ENCODE measurements at places on chromosomes 6 and 20.
A peak's percentile ranks its signal among the peaks of the same experiment; 100 is the strongest.

GRCh38 chr6:28875191-28875747, 48.5 kb downstream of the TRIM27 start:
- no peak for DNase-seq

- DNase-seq: no peak
Observed at GRCh38 chr6:26187981-26188635, 100.9 kb downstream of the HFE start.

DNA sequence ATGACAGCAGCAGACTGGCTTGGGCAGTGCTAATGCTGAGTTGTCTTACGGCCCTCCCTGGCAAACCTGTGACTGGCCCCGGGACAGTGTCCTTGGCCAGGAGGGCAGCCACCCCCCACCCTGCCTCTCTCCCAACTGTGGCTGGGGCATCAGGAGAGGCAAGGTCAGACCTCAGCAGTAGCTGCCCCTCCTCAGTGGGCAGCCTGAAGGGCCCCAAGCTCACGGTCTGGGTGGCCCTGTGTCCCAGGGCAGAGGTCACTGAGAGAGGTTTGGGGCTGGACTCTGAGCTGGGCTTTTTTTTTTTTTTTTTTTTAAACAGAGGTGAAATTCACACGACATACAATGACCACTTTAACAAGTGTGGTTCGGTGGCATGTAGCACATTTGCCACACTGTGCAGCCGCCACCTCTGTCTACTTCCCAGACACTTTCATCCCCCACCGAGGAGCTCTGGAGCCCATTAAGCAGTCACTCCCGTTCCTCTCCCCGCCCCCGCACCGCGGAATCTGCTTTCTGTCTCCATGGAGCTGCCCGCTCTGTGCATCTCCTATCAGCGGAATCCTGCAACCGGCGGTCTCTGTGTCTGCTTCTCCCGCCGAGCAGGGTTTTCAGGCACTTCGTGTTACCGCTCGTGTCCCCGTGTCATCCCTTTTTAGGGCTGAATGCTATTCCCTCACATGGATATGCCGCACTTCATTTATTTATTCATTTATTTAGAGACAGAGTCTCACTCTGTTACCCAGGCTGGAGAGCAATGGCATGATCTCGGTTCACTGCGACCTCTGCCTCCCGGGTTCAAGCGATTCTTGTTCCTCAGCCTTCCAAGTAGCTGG, 67.9 kb upstream of the GATA5 start:
- DNase-seq: no peak

- no peak for DNase-seq
Observed at GRCh38 chr6:169653691-169654090, 48.1 kb downstream of the WDR27 start.

DNA sequence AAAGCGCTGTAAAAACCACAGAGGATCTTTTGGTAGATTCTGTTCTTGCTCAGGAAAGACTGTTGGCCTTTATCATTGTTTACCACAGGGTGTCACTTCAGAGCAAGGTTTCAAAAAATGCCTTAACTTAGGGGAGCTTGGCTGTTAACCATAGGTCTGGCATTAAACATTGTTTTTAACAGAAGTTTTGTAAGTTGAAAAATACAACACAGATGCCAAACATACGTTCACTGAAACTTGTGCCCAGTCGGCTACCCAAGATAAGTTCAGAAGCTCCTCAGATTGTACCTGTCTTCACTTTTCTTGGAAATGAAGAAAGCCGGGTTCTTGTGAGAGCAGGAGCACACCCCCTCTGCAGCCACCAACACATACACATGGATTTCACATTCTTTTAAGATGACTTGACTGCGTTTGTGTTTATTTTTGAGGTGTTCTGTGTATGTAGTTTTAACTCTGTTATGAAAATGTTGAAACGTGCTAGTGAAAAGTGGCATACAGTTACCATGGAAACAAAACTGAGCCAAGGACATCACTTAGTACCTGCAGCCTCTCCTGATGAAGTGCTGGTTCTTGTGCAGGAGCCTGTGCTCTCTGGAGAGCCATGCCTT, 64.9 kb downstream of the SYCP2L start:
- no peak for DNase-seq

GRCh38 chr20:48995589-48995988, 50.5 kb upstream of the CSE1L start:
- DNase-seq: no peak

GRCh38 chr6:170032706-170033309, 258.1 kb downstream of the DLL1 start:
- no peak for DNase-seq

GRCh38 chr6:52672412-52673025, 1.6 kb downstream of the TMEM14A start:
- no peak for DNase-seq

DNA sequence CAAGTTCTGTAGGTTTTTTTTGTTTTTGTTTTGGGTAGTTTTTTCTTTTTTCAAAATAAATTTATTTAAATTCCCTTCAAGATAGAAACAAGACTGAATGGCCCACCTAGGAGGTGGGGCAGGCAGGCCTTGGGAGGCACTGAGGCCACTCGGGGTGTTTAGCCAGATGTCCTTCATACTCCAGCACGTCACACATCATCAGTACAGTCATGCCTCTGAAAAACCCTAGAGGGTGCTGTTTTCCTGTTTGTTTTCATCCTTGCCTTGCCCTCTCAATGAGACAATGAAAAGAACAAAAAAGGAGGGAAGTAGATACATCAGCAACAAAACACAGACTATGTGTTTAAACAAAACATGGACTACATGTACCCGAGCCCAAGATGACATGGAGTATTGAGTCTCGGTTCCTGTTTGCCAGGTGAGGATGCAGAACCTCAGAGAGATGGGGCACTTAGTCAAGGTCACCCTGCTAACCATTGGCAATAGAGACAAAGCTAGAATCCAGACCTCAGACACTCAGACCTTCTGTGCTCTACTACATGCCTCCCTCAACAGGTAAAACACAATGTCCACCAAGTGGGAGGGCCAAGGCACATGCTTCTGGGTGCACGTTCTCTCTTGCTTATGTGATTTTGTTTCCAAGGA, 26.8 kb upstream of the CLIC5 start:
- no peak for DNase-seq

DNA sequence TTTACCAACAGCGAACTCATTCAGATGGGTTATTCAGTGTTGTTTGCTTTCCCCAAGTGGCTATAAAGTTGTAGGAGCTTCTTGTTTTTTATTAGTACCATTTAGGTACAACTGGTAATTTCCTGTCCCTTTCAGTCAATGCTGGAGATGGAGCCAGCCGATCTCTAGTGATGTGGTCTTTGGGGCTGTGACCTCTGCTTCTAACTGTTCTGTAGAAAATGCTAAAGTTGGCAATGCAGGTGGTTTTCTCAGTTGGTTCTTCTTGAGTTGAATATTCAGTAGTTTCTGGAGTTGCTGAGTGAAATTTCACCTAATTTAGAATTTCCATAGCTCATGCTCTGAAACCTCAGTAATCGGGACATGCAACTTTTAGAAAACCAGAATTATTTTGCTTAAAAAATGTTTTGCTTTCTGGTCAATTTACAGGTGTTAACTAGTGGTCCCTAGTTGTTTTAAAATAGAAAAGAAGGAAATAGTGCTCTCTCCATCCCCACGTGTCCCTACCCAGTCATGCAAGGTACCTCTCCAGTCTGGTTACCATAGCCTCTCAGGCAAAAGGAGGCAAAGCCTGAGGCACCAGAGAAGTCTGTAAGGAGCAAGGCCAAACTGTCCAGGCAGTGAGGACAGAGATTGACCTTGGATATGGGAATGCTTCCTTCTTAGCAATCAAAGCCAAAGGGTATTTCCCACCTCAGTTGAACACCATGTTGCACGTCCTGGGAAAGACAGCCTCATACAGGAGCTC, 27.3 kb upstream of the GABRR1 start:
- no peak for DNase-seq

GRCh38 chr6:105109955-105110895, 69.6 kb downstream of the POPDC3 start:
- no peak for DNase-seq

GRCh38 chr20:42906120-42906519, 283.6 kb downstream of the PTPRT start:
- DNase-seq: no peak

DNA sequence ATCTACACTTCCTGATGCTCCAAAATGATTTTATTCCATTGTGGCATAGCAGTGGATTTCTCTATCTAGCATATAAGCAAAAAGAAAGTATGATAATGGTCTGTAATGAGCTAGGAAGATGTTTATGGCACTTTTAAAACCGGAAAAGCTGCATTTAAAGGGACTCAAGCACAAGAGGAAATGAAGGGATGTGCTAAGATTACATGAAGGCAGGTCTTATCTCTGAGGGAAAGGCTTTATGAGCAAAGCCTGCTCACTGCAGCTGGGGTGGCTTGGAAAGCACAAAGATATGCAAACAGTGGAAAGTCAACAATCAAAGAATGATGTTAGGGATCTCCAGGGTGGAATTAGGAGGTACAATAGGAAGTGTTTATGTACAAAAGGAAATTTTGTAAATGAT, 138.2 kb downstream of the TENT5A start:
- DNase-seq: no peak

- DNase-seq: no peak
Observed at GRCh38 chr20:49976542-49976941, 6.2 kb upstream of the SNAI1 start.

GRCh38 chr20:11719153-11719552, 198.5 kb upstream of the BTBD3 start:
- DNase-seq: no peak

DNA sequence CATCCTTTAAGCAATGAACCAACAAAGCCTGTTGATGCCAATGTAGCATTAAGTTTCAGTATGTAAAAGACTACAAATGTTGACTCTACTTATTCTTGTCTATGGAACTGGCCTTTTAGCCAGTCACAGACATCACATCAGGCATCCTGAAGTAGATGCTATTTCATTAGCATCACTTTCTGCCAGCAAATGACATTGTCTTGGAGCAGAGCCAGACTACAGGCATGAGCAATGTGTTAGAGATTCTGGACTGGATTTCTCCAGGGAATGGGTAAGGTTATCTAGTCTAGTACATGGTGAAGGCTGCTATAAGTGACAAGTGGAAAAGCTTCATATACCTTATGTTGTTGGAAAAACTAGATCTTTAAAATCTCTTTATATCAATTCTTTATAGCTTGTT, 142.9 kb downstream of the ADGRB3 start:
- no peak for DNase-seq

DNA sequence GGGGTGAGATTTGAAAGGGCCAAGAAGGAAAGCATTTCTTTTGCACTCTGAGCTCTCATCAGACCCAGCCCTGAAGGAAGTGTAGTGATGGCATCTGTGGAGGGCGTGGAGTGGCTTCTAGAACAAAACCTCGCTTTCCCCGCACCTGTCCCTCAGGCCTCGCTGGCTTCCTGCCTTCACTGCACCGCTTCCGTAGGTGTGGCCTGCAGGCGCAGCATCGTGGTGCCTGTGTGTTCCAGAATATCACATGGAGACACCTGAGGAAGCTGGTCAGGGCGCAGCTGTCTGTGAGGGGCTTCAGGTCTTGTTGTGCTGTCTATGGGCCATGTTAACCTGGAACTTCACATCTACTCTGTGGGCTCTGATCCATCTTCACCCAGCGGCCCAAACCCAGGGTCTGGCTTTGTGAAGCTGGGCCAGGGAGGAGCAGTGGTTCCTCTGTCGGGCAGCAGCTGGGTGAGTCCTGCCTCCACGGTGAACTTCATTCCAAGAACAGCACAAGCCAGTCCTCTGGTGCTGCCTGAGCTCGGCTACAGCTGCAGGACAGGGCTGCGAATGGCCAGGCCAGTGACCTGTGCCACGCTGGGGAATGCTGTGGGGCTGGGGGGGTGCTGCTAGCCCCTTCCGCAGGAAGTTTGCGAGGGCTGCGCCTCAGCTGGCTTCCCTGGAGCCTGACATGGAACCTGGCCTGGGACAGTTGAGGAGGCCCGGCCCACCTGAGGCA, 40.9 kb downstream of the DSTN start:
- DNase-seq: peak; percentile 42

DNA sequence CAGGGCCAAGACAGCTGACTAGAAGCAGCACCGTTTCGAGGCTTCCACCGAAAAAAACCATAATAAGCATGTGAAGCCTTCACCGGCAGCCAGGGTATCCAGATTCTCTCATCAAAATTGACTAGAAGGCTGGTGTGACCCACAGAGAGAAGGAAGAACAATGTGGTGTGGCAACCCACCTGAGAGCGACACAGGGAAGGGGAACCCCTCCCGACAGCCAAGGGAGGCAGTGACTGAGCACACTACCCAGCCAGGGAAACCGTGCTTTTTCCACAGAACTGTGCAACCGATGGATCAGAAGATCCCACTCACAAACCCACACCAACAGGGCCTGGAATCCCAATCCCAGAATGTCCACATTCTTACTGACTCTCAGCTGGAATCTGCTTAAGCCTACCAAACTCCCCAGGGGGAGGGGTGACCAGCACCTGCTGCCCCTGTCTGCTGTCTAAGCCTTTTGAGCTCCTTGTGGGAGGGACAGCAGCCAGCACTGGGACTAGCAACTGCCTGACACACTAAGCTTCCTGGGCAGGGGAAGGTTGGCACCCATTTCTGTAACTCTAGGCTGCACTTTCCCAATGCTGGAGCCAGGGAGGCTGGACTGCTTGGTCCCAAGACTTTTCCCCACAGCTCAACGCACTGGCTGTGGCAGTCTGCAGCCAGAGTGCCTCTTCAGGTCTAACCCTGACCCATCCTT, 231.9 kb upstream of the FAM83B start:
- no peak for DNase-seq

DNA sequence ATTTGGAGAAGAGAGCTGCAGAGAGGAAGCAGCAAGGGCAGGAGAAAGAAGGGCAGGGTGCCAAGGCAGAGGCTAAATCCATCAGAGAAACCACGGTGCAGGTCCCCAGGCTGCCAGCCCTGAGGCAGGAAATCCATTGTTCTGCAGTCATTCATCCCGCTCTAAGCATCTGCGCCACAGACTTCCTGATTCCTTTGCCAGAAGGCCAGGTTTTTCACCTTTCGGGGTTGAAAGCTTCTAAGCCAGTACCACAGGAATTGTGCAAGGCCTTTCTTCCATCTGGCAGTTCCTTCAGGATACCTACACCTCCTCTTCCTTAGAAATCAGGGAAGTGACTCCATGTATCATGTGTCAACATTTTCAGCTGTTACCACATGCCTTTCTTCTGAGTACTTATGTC, 45.6 kb downstream of the ADGRF5 start:
- DNase-seq: no peak

- DNase-seq: no peak
Observed at GRCh38 chr20:57973886-57974285, 254.6 kb downstream of the ANKRD60 start.

DNA sequence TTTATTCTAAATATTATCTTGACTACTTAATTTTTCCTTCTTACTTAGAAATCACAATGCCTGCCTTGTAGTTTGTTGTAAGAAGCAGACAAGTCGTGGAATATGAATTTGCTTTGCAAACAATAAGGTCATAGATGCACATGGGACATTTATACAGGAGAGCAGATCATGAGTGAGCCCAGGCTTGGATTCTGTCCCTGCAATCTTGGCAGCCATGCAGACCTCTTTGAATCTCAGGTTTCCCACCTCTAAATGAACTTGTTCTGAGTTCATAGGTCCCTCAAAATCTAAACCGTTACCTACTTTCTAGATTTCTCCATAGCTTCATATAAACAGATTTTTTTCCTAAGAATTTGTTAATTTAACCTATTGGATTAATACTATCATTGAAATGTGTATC, 19.5 kb downstream of the KIAA0408 start:
- DNase-seq: no peak

GRCh38 chr6:63739094-63739687, 103.6 kb downstream of the PHF3 start:
- no peak for DNase-seq

GRCh38 chr20:22437354-22437753, 147.0 kb downstream of the FOXA2 start:
- DNase-seq: no peak
